ENCODE measurements at places on chromosomes 11 and 22. TPM values are rescaled to one million over a fixed set of nuclear protein-coding genes. Genes with fewer than 3 reads are reported as not detected.

The SAA1 gene
- total RNA-seq: 1.5 TPM

The WNT7B gene
- not detected for total RNA-seq

The SCN4B gene
- 17.0 TPM for total RNA-seq

The MRGPRX3 gene
- not detected for total RNA-seq

The THRSP gene
- 2.0 TPM for total RNA-seq

The GNG3 gene
- total RNA-seq: 0.27 TPM

The SPON1 gene
- total RNA-seq: 6.2 TPM
